IMR-90 (cell line): ENCODE measurements at places on chromosomes 7 and 10.

- DNase-seq: no peak
These were observed 76.4 kb downstream of the CALN1 start for GRCh38 chr7:72335561-72336381.

DNA sequence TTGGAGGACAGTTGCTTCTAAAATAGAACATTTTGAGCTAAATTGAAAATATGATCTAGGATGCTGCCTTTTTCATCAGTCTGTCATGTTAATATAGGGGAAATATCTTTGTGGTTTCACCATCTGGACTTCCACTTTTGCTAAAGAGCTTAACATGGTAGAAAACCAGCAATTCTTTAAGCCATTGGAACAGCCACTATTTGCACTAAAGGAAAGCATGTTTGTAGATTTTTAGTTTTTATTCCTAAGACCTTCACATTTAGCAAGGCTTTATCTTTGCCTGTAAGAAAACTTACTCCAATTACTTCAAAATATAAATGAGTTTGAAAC is 291.0 kb downstream of the RNLS start:
- DNase-seq: no peak

GRCh38 chr10:25082276-25083204 is 66.1 kb downstream of the THNSL1 start:
- DNase-seq: no peak

DNA sequence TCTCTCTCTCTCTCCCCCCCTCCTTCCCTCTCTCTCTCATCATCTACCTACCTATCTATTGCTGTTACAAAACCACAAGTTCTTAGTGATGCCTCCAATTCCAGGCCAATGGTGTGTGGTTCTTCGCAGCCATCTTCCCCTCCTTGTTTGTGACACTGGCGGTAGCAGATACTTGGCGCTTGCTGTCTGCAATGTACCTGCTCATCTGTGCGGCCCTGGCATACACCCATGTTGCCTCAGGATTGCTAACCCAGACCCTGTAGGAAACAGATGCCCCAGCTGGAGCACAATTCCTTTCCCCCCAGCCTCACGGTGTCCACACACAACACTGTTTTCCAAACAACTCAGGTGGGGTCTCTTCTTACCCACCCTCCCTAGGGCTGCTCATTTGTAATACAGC is 13.6 kb upstream of the DPYSL4 start:
- no peak for DNase-seq

DNA sequence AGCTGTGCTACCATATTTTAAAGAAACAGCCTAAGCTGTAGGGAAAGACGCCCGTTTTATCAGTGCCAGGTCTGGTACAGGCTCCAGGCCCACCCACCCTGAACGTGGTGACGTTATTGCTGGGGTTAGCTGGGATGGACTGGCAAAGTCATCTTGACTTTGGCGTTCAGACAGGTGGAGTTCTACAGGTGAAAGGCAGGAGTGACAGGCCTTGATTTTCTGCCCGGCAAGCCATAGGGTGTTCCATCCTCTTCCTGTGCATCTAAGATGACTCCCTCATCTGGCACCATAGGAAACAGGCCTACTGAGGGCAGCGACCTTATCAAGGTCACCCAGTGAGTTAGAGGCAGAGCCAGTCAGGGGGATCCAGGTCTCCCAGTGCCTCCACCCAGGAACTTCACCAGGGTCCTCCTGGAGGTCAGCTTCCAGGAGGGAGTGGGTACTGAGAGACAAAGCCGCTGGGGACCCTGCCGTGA is 41.6 kb downstream of the HK1 start:
- DNase-seq: no peak

- DNase-seq: peak; percentile 93
These were observed 70.4 kb downstream of the COA1 start for GRCh38 chr7:43658718-43659548.

DNA sequence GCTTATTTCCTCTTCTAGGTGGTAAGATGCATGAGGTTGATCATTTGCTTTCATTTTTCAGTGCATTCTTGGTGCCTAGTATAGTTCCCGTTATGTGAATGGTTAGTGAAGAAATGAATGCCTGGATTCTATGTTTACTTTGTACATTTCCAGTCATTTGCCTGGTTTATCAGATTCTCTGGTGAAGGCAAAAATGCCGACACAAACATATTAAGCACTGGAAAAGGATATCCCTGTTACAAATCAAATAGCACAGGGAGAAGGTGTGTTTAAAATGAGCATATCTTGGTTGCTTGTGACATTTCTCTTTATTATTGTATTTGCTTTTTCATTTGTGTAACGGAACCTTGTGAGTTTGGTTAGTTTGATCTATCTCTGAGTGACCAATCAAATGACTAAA is 211.3 kb downstream of the MBL2 start:
- no peak for DNase-seq
